ENCODE measurements at places on chromosomes 16 and 17. TPM values are rescaled to one million over a fixed set of nuclear protein-coding genes. Genes with fewer than 3 reads are reported as not detected.

The COIL gene
- 8.2 TPM for total RNA-seq

DNA sequence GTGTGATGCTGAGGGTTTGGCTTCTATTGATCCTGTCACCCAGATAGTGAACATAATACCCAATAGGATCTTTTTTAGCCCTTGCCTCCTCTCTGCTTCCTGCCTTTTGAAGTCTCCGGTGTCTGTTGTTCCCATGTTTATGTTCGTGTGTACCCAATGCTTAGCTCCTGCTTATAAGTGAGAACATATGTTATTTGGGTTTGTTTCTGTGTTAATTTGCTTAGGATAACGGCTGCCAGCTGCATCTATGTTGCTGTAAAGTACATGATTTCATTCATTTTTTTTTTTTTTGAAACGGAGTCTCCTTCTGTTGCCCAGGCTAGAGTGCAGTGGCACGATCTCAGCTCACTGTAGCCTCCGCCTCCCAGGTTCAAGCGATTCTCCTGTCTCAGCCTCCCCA lies 23.0 kb downstream of the DUS2 start:
- no peak for DNase-seq

DNA sequence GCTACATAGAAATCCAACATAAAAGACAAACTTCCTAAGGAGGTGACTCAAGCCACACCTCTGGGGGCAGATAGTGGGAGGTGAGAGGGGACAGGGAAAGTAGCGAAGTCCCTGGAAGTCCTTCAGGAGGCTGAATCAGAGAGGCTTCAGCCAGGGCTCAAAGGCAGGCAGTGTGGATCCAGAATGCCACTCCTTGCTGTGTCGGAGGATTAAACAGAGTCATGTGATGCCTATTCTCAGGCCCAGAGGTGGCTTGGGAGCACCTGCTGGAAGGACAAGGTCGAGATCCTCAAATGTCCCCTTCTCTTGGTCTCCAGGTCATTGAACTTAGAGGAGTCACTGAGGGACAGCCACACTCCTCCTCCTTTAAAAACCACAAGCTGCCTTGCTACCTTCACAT lies 391.1 kb downstream of the SOX9 start:
- no peak for DNase-seq

DNA sequence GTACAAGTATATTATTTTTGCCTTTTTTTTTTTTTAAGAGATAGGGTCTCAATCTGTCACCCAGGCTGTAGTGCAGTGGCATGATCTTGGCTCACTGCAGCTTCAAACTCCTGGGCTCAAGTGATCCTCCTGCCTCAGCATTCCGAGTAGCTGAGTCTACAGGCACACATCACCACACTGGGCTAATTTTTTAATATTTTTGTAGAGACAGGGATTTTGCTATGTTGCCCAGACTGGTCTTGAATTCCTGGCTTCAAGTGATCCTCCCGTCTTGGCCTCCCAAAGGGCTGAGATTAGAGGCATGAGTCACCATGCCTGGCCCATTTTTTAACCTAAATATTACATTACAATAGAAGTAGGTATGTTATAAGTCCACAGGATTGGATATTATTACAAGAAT lies 3.2 kb downstream of the TERB1 start:
- DNase-seq, result no peak

DNA sequence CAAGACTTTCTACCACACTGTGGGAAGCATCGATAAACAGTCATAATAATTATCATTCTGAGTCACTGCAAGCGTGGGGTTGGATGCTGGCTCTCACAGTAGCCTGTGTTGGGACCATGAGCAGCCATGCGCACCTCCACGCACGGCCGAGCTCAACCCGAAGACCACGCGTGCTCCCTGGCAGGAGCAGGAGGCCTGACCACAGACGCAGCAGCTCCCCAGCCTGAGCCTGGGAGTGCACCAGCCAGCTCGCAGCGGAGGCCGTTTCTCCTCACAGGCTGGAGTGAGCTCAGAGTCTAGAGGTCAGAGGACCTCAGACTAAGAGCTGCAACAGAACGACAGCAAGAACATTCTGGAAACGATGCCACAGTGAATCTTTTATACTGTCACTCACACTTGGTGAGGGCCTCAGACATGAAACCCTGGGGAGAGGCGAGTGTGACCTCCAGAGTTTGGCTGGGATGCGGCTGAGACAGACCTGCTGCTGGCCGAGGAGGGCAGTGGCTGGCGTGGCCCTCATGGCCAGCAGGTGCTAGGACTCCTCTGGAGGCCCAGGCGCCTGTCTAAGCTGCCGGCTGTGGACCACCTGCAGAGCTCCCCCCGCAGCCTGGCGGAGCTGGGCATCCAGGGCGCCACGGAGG lies 6.0 kb downstream of the NDUFAF8 start:
- no peak for DNase-seq
